M059J (cell line): ENCODE measurements at places on chromosomes 11 and 22.

DNA sequence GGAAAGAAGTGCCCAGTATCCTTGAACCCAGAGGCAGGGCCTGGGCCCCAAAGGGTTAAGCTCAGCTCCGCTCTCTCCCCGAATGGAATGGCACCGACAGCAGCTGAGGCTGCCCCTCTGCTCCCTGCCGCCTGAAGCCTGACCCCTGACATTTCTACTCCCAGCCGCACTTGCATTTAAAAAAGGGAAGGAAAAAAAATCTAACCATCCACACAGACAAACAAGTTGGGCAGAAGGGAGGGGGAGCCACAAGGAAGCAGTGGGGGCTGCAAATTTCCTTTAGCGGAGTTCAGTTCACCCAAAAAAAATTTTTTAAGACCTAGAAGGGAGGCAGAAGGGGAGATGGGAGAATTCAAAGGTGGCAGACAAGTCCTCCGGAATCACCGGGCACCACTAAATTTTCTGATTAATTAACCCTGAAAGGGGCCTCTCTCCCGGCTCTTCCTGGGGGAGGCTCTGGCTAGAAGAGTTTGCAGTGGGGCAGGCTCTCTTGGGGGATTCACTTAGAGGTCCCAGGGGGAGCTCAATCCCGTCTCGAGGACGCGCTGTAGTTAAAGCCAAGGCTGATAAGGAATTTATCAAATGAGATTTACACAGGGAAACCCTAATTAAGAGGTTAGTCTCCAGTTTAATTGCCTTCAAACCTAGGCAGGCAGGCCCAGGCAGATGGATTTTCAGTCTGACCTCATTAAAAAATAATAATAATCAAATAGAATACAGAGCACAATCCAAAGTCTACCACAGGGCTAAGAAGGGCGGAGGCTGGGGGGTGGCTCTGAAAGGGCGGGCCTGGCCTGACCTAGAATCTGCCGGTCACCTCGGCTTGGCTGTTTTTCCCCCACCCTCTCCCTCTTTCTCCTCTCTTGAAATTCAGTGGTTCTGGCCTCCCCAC, 25.6 kb downstream of the MN1 start:
- DNase-seq = no peak

DNA sequence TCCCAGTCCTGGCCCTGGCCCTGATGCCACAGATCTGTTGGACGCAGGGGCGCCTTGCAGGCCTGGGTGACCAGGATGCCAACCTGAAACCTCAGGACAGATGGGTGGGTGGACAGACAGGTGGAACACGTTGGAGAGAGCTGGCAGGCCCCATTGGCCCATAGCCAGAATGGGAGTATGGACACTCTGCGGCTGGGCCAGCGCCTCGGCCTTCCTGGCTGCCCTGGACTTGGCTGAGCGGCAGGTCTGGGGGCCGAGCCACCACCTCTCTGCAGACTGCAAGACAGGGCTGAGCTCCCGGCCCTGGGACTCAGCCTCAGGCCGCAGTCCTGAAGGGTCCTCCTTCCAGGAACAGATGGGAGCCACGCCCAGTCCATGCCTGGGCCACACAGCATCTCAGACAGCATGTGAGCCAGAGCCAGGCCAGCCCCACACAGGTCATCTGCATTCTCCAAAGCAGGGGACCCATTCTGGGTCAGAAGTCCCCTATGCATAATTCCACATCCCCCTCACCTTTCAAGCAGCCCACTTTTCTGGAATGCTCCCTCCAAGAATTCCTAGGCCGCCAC, 14.1 kb downstream of the WNT7B start:
- DNase-seq = no peak

- DNase-seq = no peak
These were observed 12.8 kb downstream of the SAA4 start for GRCh38 chr11:18223591-18224387.

GRCh38 chr11:70580036-70580805, 181.9 kb downstream of the CTTN start:
- DNase-seq = no peak

DNA sequence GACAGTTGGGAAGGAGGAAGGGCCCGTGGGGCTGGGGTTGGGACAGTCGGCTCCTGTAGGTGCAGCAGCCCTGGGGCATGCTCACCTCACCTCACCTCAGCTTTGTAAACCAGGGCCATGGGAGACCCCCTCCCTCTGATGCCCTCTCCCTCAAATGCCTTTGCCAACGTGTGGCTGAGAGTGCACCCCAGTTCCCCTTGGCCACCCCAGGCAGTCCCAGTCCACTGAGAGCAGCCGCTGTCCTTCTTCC, 4.2 kb upstream of the NEAT1 start:
- no peak for DNase-seq

DNA sequence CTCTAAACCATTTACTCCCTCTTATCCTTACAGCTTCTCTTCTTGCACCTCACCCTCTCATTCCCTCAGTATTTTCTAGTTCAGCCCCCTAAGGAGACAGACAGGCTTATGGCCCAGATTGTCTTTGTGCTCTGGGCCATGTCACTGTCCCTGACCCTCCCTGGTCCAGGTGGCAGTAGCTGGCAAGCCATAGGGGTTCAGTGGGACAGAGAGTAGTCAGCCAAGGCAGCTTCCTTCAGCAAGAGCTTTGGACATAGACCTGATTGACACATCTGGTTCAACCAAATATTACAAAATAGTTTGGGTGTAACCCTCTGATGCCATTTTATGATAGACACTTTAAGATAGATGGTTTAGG, 53.9 kb downstream of the NCAM1 start:
- DNase-seq = no peak

DNA sequence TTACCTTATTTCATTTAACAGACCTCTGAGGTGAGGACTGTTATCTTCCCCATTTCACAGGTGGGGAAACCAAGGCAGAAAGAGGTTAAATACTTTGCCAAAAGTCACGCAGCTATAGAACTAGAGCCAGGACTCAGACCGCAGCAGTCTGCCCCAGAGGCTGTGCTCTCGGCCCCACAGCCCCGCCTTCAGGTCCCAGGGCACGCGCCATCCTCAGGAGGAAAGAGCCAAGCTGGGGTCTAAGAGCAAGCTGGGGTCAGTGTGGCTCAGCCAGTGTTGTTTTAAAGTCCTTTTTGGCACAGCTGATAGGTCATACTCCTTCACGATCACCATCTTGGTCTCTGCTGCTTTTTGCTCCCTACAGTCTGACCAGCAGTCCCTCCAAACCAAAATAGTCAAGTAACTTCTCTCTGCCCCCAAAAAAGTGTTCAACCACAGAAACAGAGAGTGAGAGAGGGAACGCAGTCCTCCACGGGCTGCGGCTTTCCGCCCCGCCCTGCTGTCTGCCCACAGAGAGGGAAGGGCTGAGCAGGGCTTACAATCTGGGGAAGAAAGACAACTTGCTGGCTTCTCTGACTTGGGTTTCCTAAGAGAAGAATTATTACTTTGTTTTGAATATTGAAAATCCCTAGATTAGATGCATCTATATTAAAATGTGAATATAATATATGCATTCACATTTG, 137.2 kb upstream of the OPCML start:
- DNase-seq = no peak

DNA sequence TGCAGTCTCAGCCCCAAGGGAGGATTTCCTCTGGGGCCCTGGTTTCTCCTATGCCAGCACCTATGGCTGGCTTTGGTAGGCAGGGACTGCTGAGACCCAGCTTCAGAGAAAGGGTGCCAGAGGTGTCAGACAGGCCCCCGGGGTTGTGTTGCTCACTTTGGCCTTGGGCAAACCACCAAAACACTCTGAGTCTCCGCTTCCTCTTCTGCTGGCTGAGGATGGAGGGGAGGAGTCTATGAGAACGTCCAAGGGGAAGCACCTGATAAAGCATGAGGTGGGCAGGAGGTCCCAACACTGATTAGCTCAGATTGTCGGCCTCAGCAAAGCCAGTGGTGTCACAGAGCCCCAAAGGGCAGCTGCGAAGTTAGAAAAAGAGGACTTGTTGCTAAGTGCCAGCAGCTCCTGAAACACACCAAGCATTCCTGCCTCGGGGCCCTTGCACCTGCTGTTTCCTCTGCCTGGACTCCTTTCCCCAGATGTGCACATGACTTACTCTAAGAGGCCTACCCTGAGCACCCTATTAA, 10.5 kb downstream of the SMTNL1 start:
- peak; percentile 55 for DNase-seq

GRCh38 chr22:37242395-37242918, 1.6 kb downstream of the RAC2 start:
- DNase-seq = peak; percentile 71

- no peak for DNase-seq
These were observed 58.2 kb downstream of the MORC2 start for GRCh38 chr22:30910358-30910757.

GRCh38 chr11:70072861-70073755, 5.0 kb upstream of the ANO1 start:
- peak; percentile 26 for DNase-seq

- DNase-seq = no peak
These were observed 76.4 kb downstream of the LIF start for GRCh38 chr22:30170129-30170528.

- DNase-seq = no peak
These were observed 364.5 kb downstream of the CTTN start for GRCh38 chr11:70762810-70763209.

- DNase-seq = no peak
These were observed 26.5 kb upstream of the MUC5AC start for GRCh38 chr11:1131033-1131911.

- peak; percentile 13 for DNase-seq
These were observed 31.2 kb downstream of the RAB6A start for GRCh38 chr11:73729594-73730206.

- DNase-seq = peak; percentile 18
These were observed 832.2 kb downstream of the NTM start for GRCh38 chr11:132202621-132203020.

- DNase-seq = no peak
These were observed 294.3 kb downstream of the OPCML start for GRCh38 chr11:133238027-133238426.

GRCh38 chr11:93239966-93240365, 42.2 kb upstream of the SLC36A4 start:
- DNase-seq = no peak

- DNase-seq = no peak
These were observed 11.1 kb downstream of the RSPH14 start for GRCh38 chr22:23130697-23131096.

GRCh38 chr22:33792832-33793231, 127.4 kb downstream of the LARGE1 start:
- no peak for DNase-seq

GRCh38 chr11:34339149-34340064, 18.4 kb downstream of the ABTB2 start:
- peak; percentile 53 for DNase-seq

- no peak for DNase-seq
These were observed 46.5 kb downstream of the FCHSD2 start for GRCh38 chr11:73095613-73096012.

DNA sequence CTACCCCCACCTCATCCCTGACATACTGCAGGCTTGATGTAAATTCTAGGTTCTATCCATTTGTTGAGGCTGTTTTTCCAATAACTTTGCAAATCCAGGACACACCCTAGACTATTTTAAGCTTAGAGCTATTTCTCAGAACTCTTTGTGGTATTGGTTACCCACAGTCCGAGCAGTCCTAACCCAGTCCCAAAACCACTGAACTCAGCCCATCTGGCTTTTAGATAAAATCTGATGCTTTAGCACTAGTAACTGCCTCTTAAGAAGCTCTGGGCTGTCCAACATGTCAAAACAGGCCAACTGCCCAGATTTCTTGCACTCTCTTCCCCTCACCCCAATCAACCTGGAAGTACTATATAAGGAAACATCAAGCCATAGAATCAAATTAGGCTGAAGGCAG, 344.4 kb upstream of the CADM1 start:
- DNase-seq = peak; percentile 64

DNA sequence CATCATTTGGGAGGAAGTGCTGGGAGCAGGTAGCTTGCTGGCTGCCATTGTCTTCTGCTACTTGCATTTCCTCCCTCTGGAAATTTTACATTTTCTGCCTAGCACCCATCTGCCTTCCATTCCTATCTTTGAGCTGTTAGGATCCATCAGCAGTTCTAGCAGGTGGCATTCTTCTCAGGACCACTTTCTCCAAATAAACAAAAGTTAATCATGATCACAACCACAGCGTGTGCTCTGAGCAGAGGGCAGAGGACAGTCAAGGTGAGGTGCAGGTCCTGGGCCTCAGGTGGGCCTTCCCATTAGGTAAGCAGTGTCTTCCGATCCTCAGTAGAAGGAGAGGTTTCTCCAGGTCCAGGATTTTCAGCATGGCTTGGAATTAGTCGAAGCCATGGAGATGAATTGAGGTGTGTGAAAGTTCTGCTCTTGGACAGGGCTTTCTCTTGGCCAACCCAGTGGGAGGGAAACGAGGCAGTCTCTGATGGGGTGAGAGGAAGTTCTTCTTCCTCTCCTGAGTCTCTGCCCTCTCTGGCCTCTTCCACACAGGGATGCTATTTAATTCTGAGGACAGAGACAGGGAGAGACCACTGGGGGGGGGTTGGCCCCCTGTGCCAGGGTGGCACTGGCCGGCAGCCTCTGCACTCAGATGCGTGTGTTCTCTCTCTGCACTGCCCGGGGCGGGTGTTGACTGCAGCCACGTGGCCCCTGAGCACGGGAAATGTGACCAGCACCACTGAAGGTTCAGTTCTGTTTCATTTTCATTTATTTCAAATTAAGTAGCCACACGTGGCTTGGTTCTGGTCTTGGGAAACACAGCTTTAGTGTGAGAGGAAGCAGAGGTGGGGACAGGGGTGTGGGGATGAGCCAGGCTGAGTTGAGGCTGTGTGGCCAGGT, 170.8 kb downstream of the TBC1D22A start:
- DNase-seq = no peak

DNA sequence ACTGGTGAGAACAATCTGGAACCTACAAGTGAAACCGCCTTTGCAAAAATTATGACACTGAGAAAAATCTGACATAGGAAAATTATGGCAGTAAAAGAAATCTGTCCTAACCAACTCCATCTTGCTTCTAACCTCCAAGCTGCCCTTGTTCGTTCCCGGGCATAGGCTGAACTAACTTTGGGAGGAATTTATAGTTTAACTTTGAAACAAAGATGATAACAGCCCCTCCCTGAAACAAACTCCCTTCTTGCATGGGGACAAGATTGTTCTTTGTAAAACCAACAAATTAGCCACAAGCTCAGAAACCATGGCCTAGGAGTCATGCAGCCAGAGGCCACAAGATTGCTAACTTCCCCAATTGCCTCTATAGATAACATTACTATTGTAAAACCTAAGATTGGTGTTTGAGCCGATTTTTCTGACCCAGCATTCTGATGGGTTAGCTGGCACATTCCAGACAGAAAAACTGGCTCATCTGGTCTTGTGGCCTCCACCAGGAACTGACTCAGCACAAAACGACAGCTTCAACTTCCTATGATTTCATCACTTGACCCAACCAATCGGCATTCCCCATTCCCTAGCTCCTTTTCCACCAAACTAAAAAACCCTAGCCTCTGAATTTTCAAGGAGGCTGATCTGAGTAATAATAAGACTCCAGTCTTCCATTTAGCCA, 3.6 kb upstream of the CCDC81 start:
- DNase-seq = peak; percentile 74

DNA sequence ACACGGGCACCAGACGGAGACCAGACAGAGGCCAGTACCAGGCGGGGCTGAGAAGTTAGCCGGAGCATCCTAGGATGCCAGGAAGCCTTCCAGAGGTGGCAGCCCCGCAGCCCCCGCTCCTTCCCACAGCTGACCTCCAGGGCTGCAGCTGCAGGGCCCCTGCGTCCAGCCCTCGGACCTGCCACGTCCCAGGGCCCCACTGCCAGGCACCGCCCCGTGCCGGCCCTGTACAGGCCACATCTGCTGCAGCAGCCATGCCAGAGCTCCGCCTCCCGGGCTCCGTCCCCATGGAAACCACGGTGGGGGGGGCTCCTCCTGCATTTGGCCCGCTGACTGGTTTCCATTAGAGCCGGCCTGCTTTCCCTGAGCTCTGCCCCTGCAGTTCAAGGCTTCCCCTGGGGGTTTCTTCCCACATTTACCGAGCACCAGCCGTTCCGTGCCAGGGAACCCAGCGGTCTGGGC, 62.5 kb upstream of the PPARA start:
- DNase-seq = peak; percentile 74

GRCh38 chr22:48424201-48424627, 1403.5 kb downstream of the BRD1 start:
- no peak for DNase-seq
